ENCODE measurements at places on chromosomes 3 and 15.

DNA sequence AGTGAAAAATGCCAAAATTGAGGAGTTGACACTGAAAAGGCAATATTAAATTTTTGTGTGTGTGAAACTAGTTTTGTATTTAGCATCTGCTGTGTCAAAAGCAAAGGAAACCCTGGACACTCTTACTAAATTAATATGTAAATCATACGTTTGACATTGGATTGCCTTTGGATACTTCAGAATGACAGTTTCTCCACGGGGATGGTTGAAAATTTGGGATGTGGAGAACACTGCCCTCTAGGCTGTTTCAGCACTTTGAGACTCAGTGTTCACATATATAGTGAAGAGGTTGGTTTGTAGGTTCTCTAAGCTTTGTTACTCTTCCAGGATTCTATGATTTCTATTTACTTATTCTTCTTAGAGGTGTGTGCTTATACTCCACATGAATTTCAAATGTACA lies 3.0 kb downstream of the ROBO2 start:
- no peak for DNase-seq

DNA sequence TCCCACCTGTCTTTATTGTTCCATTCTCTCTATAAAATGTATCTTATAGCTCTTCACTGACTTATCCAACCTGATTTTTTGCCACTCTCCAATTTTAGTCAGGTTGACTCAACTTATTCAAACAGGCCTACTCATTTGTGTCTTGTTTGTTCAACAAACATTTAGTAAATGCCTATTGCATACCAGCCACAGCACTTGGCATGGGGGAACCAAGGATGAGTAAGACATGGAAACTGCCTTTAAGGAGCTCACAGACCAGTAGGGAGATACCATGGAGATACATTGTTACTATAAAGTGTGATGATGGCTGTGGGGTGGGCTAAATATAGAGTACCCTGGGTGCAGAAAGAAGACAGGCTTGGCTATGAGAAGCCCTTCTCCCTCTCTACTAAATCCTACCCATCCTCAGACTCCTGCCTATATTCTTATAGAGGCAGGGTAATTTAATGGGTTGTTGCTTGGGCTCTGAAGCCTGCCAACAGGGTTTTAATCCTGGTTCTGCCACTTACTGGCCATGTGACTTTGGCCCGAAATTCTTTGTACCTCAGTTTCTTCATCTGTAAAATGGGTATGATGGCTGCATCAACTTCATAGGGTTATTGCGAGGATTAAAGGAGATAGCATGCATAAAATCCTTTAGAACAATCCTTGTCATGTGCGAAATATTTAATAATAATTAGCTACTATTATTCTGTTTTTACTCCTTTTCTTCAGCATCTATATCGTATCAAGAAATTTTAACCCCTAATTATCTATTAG lies 348.5 kb upstream of the UMPS start:
- no peak for DNase-seq

DNA sequence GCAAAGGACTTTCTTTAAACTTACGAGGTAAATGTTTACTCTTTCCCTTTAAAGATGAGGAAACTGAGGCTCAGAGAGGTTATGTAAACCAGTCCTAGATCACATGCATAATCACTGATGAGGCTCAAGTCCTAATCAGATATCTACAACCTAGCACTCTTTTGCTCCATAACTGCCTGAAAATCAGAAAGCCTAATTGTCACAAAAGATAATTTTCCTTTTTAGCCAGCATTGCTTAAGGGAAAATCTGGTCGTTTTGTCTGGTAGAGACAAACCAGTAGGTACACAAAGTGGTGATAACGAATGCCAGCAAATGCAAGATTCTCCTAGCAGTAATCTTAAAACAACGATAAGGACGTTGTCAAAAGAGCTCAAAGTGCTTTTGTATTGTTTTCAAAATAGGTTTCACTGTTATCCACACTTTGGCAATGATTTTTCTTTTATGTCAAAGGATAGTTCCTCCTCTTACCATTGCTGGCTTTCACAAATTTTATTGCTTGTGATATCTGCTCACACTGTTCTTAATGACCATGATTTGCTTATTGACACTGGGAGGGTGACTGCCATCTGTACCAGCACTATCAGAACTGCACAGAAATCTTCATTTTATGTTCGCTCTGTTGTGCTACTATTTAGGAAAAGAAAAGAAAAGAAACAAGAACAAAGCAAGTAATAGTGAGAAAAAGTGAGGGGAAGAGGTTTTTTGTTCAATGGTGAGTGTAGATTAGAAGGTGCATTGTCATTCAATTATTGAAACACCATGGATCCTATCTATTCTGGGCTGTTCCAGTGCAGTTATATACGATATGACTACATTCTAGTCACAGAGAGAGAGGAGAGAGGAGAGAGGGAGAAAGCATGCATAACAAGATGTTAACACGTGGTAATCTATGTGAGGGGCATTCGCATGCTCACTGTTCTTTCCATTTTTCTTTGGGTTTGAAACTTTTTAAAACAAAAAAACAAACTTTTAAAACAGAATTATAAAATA lies 13.7 kb downstream of the IQCH start:
- no peak for DNase-seq

DNA sequence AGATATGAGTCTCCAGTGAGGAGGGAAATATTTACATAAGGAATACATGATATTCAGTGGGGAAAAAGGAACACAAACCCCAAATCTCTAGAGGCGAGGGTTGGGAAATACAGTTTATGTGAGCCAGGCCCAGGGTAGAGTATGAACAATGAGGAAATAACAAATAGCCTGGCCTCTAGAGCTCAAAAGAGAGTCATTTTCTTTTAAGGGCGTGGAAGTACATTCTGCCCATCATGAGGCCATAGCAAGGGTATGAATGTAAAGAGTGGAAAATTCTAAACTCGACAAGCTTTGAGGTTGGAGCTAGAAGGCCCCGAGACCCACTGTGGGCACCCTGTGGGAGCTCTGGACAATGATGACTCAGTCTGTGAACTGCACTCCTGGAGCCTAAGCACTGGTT lies 27.8 kb upstream of the IGF2BP2 start:
- DNase-seq = no peak

- DNase-seq = no peak
These were observed 133.3 kb downstream of the CMSS1 start for GRCh38 chr3:99950921-99951320.
